ENCODE measurements at places on chromosomes 2 and 18. TPM values are rescaled to one million over a fixed set of nuclear protein-coding genes. Genes with fewer than 3 reads are reported as not detected.

- H3K4me3 ChIP-seq: no peak overlapping the region
- H3K27ac ChIP-seq: no peak overlapping the region
- H3K4me1 ChIP-seq: no peaks in the 10 kb centered on the region
- no peaks in the 10 kb centered on the region for H3K36me3 ChIP-seq
- DNase-seq: no peak
Measured at GRCh38 chr2:219484343-219485200, 14.1 kb upstream of the GMPPA start.

Gene ATP6V1C2
- total RNA-seq: not detected

DNA sequence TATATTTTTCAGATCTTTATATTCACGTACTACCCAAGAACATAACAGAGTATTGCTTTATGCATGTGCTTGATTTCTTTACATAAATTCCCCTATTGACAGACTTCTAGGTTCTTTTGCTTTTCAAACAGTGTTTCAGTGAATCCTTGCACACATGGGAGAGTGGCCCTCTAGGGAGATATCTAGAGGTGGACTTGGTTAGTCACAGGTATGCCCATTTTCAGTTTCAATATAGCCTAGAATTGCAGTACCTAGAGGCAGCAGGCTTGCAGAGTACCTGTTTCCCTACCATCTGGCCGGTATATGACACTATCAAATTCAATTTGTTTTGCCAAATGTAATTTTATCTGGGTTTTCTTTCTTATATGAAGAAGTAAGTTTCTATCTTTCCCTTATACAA is 36.8 kb downstream of the EML6 start:
- H3K4me1 ChIP-seq: peaks cover 2% of the 10 kb centered on the region
- H3K27ac ChIP-seq: no peak overlapping the region
- H3K4me3 ChIP-seq: no peak overlapping the region
- H3K27me3 ChIP-seq: peaks cover 17% of the 10 kb centered on the region

Gene GAD1
- 13.3 TPM for total RNA-seq

DNA sequence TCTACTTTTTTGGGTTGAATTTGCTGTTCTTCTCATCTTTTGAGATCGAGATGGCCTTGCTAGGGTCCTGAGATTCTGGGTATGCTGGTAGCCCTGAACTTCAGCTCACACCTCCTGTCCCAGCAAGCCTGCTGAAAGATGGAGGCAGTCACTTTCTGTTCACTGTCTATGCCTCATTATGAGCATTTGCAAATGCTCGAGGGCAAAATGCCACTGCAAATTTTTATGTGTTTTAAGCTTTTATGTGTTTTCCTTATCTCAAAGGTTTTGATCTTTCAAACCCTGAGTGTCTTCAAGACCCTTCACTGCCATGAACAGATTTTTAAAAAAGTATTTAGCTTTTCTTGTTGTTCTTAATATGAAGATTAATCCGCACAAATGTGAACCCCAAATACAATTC is 766.7 kb upstream of the HS6ST1 start:
- no peak for DNase-seq
- H3K4me3 ChIP-seq: no peak overlapping the region
- H3K36me3 ChIP-seq: no peaks in the 10 kb centered on the region
- H3K4me1 ChIP-seq: no peaks in the 10 kb centered on the region
- no peak overlapping the region for H3K27ac ChIP-seq

DNA sequence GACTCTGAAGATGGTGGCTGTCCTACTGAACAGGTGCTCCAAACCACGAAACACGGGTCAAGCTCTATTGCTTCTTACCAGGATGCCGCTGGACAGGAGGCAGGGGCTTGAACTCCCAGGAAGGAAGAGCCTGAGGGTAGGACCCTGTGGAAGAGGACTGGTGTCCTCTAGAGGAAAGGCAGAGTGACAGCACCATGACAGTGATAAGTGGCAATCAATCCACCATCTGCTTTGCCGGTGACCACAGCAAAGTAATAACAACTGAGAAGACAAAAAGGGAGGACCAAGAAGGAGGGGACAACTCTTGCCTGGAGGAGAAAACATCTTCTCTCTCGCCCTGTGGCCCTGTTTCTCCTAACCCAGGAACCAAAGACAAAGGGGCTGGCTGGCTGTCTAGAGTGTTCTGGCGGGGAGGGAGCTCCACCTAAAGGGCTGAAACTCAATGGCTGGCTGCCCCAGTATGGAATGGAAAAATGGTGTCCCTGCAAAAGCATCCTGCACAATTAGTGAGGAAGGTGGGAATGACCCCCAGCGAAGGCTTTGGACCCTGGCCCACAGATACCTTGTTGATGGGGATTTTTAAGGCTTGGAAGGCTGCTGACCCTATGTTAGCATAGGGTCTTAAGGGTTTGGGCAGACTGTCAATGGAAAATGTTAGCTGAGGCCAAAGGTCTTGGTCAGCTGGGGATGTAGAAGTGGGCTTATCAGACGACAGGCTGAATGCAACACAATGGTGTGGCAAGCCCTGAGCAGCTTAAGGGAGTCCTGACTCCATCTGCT is 35.4 kb downstream of the PROC start:
- H3K27ac ChIP-seq: no peak overlapping the region
- no peaks in the 10 kb centered on the region for H3K27me3 ChIP-seq
- peaks cover 5% of the 10 kb centered on the region for H3K4me1 ChIP-seq
- DNase-seq: no peak
- H3K4me3 ChIP-seq: no peak overlapping the region

Gene CXXC1
- 102 TPM for total RNA-seq

- peaks cover 4% of the 10 kb centered on the region for H3K27me3 ChIP-seq
- peaks cover 7% of the 10 kb centered on the region for H3K4me1 ChIP-seq
- no peak for DNase-seq
- H3K4me3 ChIP-seq: no peak overlapping the region
- H3K27ac ChIP-seq: no peak overlapping the region
Measured at GRCh38 chr2:218123986-218124385, 1.8 kb upstream of the CXCR2 start.

DNA sequence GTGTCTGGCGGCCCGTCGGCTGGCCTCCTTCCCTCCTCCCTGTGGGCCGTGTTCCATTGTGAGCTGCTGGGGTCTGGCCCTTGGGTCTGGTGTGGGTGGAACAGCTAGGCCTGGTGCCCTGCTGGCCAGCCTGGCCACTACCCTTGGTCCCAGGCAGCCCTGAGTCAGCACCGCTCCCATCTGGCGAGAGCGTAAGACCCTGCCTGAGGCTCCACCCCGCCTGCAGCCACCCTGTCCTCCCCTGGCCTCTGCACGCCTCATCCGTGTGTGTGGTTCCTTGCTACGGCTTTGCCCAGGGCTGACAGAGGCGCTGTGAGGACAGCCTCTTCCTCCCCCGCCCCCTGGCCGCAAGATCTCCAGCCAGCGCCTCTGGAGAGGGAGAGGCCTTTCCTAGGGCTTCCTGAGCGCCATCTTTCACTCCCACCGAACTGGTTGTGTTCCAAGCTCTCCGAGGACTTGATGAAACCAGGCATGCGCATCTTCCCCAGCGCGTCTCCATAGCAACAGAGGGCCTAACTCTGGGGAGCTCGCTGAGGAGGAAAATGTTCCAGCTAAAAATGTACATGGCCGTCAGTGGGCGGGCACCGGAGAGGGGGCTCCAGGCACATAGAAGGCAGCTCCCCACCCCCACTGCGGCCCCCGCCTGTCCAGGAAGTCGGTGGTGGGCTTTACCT is 83.0 kb downstream of the STPG4 start:
- H3K27me3 ChIP-seq: no peaks in the 10 kb centered on the region
- DNase-seq: no peak
- H3K4me1 ChIP-seq: peaks cover 22% of the 10 kb centered on the region
- peaks cover 25% of the 10 kb centered on the region for H3K36me3 ChIP-seq

DNA sequence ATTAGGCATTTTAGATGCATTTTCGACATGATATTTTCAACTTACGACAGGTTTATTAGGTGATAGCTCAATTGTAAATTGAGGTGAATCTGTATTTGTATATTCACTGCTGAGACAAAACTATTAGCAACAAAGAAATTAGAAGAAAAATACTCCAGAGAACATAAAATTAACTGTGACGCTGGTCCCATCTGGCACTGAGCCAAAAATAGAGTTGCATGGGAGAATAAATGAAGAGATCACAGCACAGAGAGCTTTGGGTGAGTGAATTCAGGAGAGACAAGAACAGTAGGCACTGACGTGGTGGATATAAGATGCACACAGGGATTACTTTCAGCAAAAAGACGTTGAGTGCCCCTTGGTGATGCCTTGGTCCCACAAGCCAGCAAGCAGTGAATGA is 306.2 kb upstream of the RAB6C start:
- no peak overlapping the region for H3K27ac ChIP-seq
- H3K4me1 ChIP-seq: no peaks in the 10 kb centered on the region
- H3K4me3 ChIP-seq: no peak overlapping the region
- no peak for DNase-seq
- no peaks in the 10 kb centered on the region for H3K27me3 ChIP-seq

DNA sequence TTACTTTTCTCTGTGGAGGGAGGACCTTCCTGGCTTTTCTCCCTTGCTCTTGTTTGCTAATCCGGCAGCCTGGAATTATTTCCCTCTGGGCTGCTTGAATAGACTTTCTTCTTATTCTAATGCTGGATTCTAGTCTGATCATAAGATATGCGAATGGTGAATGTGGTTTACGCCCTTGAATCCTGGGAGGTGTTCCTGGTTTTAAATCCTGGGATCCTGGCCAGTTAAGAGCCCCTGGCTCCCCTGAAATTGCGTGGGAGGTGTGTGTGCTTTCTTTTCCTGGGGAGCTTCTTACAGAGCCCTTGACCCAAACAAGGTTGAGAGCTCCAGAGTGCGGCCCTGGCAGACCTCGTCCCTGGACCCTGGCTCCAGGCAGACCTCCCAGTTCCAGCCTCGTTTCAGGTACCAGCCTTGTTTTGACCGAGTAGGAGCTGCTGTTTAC is 2.8 kb downstream of the SH3BP4 start:
- DNase-seq: no peak
- no peak overlapping the region for H3K27ac ChIP-seq
- no peaks in the 10 kb centered on the region for H3K36me3 ChIP-seq
- H3K4me3 ChIP-seq: no peak overlapping the region

Gene RAB6C
- not detected for total RNA-seq

GRCh38 chr2:10762651-10763460 is 41.4 kb downstream of the ATP6V1C2 start:
- no peak overlapping the region for H3K4me3 ChIP-seq
- no peaks in the 10 kb centered on the region for H3K36me3 ChIP-seq
- DNase-seq: no peak
- H3K27ac ChIP-seq: no peak overlapping the region

All from activated CD4-positive, alpha-beta T cell treated with anti-CD3 and anti-CD28 coated beads, Interleukin-2, amount 10 ng/mL, durations not matched to agents 24 days and 14 days (primary cell).